ENCODE measurements at places on chromosomes 1 and 21.
A peak's percentile ranks its signal among the peaks of the same experiment; 100 is the strongest.

GRCh38 chr21:46532080-46532479 is 72.8 kb downstream of the S100B start:
- DNase-seq: no peak

DNA sequence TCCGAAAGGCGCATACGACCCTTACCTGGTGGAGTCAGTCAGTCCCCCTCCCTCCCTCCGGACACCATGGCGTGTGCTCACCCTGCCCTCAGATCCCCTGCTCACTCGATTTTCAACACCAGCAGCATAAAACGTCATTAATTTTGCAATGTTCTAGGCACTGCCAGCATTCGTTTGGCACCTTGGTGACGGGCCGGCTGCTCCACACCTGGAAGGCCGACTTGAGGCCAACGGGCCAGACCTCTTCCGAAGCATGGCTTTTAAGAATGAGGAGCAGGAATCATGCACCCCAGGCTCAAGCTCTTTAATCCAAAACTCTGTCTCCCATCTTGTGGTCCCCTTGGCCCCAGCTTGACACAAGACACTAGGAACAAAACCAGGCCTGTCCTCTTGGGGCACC is 33.1 kb downstream of the NPHP4 start:
- DNase-seq: no peak

- no peak for DNase-seq
These were observed 28.3 kb downstream of the LAMC1 start for GRCh38 chr1:183051546-183051945.

DNA sequence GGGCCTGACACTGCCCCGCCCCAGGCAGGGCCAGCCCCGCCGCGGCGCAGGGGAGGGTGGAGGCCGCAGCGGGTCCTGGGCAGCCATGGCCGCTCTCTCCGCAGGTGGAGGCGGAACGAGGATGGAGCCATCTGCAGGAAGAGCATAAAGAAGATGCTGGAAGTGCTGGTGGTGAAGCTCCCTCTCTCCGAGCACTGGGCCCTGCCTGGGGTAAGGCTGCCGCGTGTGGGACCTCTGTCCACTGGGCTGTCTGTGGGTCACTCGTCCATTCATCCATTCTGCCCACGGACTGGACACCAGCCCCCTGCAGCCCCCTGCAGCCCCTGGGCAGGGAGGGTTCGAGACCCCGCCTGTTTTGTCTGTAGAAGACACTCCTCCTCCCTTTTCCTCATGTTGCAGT is 18.4 kb upstream of the LRRC3 start:
- no peak for DNase-seq

GRCh38 chr1:227298512-227299240 is 19.6 kb downstream of the CDC42BPA start:
- DNase-seq: no peak

DNA sequence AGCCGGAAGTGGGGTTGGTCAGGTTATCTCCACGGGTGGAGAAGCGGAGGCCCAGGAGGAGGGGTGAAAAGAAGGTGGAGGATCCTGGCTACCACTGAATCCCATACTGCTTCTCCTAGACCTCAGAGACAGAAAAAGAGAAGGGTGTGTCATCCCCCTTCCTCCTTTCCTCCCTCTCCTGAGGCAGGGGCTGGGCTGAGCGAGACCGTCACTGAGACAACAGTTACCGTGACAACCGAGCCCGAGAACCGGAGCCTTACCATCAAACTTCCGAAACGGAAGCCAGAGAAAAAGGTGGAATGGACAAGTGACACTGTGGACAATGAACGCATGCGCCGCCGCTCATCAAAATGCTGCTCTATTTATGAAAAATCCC is 42.1 kb upstream of the NBPF3 start:
- peak; percentile 35 for DNase-seq

DNA sequence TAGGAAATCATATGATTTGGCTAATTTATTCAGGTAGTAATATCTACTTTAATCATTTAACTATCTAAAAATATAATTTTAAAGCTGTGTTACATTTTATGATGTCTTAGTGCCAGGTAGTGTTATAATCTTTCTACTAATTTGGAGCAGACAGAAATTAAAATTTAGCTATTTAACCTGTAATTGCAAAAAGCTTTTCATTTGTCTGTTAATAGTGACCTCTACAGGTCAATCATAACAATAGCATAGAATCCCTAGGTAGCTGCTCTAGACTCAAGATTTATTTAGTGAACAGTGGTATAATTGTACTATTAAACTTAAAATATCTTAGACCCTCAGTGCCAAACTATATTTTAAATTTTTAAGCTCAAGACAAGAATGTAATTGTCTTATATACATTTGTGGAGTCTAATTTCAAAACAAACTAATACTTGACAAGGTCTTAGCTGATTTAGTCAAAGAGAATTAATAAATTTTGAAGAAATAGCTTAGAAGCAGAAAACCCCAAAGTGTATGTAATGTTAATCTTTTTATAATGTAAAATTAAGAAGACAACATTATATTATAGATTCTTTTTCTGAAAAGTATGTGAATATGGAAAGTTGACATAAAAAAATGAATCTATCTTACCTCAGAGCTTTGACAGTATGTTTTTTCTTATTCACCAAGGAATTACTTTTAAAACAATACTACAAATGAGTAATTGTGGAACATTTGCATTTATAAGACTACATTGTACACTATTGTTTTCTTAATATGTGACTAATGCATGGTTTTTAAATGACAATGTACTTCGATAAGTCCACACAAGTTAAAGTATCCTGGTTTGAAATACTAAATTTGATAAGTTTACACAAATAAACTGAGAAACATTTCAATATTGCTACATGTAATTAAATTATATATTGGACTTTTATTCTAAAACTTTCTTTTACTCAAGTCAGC is 64.1 kb upstream of the RNPC3 start:
- DNase-seq: peak; percentile 71

DNA sequence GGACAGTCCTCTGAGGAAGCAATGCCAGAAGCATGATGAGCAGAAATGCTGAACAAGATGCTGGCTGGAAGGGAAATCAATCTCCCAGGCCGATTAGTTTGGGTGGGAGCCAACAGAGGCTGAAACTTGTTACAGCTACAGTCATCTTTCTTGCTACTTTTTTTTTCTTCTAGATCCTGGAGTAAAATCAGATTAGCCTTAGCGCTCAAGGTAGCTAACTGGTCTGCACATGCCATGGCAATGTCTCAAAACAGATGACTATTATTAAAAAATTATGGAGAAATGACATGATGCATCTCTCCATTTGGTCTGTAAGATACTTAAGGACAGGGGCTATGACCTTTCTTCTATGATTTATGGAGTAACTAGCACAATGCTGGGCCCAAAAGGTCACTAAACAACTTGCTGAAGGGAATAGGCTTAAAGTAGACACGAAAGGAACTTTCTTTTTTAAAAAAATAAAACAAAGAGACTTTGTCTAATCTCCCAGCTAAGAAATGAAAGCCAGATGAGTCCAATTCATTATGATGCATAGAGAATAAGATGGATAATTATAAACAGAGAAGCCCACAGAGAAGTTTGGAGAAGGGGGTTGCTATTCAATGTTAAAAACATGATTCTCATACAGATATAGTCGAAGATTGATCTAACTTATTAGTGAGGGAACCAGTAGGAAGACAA is 42.5 kb downstream of the UTP25 start:
- DNase-seq: no peak

DNA sequence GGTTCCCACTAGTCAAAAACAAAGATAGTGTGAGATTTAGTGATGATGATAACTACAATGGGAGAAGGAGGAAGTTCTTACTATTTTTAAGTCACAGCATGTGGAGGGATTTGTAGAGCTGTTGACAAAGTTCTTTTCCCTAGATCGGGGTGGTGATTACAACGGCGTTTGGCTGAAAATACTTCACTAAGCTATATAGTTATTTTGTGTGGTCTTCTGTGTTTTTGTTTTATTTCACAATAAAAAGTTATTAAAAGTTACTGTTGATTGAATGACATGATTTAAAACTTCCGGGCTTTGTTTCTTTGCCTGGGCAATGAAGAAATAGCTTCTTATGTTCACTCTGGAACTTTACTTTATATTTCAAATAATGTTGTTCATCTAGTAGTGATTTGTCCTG is 47.3 kb upstream of the SSX2IP start:
- no peak for DNase-seq

DNA sequence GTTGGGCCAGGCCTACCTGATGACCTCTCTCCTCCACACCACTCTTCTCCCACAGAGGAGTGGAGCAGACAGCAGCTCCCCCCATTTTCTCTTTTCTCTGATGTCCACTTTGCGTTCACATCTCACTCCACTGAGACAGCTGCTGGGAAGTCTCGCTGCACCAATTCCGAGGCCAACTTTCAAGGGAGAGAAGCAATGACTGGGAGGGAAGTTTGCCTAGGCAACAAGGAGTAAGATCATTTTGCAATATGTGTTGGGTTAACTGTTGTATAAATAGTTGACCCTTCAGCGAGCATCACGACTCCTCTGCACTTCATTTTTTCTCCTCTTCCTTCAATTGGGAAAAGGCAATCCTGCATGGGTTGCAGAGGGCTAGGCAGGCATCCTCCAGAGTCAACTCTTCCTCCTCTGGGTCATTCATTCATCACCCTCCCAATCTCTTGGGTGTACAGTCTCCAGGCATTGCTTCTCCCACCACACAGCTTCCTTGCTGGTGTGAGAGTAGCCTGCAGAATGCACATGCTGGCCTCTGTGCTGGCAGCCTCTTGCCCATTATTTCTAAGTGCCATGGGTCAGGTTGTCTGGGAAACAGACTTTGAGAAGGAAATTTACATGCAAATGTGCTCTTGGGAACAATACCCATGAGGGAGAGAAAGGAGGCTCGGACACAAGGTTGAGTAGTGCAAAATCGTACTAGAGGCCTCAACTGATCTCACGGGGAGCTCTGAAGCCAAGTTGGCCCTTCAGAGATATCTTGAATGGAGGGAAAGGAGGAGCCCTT is 75.8 kb upstream of the BCAR3 start:
- no peak for DNase-seq

GRCh38 chr1:153536012-153536670 is 350 bp upstream of the S100A6 start:
- peak; percentile 21 for DNase-seq

- no peak for DNase-seq
These were observed 1346.1 kb downstream of the BRINP3 start for GRCh38 chr1:189131576-189131975.

DNA sequence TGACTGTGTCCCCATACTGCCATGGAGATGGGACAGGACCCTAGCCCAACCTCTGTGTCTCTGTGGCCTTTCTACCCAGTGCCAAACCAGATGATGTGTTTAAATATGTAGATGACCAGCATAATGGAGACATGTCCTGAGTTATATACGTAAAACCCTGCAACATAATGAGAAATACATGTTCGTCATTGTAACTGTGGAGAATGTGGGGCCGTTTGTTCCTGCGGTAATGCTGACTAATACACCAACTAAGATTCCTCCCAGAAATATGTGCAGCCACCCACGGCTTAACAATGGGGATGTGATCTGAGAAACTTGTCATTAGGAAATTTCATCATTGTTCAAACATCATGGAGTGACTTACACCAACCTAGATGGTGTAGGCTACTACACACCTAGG is 71.7 kb upstream of the SIM2 start:
- DNase-seq: no peak

DNA sequence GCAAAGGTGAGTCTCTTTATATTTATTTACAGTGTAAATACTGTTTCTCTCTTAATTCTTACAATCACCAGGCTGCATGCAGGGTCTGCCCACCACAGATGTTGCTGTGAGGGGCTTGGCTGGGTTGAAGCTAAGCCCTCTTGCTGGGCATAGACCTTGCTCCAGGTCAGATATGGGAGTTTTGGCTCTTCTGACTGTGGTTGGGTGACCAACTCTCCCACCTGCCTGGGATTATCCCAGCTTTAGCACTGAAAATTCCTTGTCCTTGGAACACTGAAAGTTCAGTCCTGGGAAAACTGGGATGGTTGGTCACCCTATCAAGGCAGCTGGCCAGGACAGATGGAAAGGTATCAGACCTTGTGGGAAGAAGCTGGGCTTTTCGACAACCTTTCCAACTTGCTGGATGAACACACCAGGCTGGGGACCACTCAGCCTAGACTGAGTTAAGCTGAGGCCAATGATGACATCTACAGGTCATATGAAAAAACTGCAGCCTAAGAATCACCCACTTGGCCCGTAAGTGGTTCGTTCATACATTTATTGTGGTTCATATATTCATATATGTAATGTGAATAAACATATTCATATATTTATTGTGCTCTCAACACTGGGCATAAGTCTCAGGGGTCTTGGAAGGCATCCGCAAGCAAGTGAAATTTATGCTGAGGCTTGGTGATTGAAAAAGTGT is 26.6 kb upstream of the HPDL start:
- DNase-seq: peak; percentile 86

- DNase-seq: no peak
These were observed 914.6 kb upstream of the ADGRL4 start for GRCh38 chr1:79920960-79921669.

All from Kasumi-1 (cell line).